HTR-8/SVneo (cell line): ENCODE measurements at places on chromosomes 5 and 9.

- DNase-seq = no peak
These were observed 51.3 kb downstream of the SLC22A5 start for GRCh38 chr5:132420706-132421272.

GRCh38 chr5:3393920-3394597, 201.6 kb upstream of the IRX1 start:
- no peak for DNase-seq

- no peak for DNase-seq
These were observed 2.6 kb upstream of the SLC6A3 start for GRCh38 chr5:1447671-1448361.

GRCh38 chr5:169933616-169934015, 46.7 kb downstream of the INSYN2B start:
- DNase-seq = no peak

- no peak for DNase-seq
These were observed 71.6 kb upstream of the ASTN2 start for GRCh38 chr9:117486426-117486825.

DNA sequence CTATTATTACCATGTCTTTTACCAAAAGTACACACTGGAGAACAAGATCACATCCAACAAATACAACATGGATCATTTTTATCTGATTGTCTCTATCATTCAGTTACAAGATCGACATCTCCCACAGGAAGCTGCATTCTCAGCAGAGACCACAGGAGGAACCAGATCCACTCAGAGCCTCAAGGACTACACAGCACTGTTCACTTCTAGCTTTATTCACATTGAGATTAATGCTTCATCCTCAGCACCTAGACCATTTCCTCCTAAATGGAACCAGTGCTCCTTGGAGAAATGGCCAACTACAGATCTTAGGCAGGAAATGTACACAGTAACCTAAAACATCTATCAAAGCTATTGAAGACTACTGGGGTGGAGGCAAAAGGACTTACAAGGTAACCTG, 13.3 kb upstream of the C5orf15 start:
- no peak for DNase-seq

GRCh38 chr5:168654211-168654721, 75.1 kb upstream of the PANK3 start:
- no peak for DNase-seq

DNA sequence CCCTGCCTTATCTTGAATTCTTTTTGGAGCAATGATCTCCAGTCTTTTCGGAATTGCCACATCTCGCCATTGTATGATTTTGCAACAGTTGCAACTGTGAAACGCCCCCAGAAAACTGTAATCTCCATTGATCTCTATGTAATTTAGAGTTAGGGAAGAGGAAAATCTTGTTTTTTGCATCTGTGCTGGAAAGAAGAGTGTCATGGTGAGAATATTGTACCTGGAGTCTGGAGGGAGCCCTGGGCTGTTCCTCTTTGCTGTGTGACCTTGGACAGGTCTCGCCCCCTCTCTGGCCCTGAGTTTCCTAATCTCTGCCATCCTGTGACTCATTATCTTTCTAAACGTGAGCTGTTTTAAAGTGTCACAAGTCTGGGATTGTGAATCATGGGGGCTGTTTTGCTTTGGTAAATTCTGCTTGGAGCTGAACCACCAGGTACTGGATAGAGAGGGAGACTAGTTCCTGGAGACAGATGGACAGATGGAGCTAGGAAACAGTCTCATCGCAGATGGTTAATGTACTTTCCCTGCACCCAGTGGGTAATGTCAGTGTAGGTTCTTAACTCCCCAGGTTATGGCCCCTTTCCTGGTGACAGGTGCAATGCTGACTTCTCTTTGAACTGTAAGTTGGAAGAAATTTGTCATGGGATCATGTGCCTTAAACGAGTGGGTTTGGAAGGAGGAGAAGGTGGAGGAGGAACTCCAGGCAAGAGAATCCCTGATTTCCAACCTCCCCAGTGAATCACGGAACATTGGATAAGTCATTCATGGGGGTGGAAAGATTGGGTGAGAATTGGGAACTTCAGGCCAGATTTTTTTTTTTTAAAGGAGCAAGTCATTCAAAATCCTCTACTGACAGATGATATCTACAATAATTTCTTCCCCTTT, 19.6 kb downstream of the PPARGC1B start:
- no peak for DNase-seq

GRCh38 chr5:137325721-137326120, 173.4 kb downstream of the SPOCK1 start:
- DNase-seq = no peak

- no peak for DNase-seq
These were observed 13.8 kb upstream of the FGF18 start for GRCh38 chr5:171405615-171406014.

- DNase-seq = peak; percentile 48
These were observed 72.1 kb upstream of the GRAMD2B start for GRCh38 chr5:126351153-126351552.

DNA sequence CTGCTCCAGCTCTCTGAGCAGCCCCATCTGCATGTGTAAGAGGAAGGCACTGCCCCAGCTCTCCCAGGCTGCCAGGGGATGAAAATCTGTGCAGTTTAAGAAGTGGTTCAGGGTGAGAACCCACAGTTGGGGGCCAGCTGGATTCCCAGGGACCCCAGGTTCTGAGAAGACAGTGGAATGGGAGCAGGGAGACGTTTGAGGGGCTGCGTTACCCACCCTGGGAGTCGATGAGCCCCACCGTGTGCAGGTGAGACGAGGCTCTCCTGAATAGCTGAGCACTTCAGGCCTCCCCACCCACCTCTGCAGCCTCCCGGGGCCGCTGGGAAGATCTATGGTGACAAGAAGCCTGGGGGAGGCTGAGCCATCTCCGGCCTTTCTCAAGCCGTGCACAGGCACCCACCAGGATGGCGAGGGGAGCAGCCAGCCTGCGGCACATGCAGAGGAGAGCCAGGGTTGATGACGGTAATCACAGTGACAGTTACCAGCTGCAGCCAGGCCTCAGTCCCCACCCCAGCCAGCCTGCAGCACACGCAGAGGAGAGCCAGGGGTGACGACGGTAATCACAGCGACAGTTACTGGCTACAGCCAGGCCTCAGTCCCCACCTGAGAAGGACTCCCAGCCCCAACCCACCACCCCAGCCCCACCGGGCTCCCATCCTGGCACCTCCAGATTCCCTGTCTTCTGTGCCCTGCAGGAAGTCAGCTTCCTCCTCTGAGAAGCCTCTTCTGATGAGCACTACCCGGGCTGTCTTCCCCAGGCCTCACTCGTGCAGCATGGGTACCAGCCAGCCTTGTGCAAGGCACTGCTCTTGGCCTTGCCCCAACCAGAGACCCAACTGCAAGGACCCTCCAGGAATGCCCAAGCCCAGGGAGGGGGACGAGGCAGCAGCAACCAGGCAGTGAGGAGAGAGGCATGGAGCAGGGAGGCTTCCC, 150.8 kb upstream of the PPP1R26 start:
- no peak for DNase-seq

DNA sequence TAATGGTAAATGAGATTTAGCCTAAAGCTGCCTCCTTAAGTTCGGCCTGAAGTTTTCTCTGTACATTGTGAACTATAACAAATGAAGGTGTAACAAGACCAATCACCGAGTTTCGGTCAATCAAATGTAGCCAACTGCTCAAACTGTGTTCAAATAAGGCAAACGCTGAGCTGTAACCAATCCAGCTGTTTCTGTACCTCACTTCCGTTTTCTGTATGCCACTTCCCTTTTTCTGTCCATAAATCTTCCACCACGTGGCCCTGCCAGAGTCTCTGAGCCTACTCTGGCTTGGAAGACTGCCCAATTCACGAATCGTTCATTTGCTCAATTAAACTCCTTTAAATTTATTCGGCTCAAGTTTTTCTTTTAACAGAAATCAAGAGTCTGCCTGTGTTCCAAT, 193.5 kb upstream of the KLF9 start:
- DNase-seq = no peak

GRCh38 chr9:128065907-128066712, 1.0 kb downstream of the NAIF1 start:
- DNase-seq = no peak

GRCh38 chr5:23289162-23289561, 218.2 kb upstream of the PRDM9 start:
- no peak for DNase-seq

DNA sequence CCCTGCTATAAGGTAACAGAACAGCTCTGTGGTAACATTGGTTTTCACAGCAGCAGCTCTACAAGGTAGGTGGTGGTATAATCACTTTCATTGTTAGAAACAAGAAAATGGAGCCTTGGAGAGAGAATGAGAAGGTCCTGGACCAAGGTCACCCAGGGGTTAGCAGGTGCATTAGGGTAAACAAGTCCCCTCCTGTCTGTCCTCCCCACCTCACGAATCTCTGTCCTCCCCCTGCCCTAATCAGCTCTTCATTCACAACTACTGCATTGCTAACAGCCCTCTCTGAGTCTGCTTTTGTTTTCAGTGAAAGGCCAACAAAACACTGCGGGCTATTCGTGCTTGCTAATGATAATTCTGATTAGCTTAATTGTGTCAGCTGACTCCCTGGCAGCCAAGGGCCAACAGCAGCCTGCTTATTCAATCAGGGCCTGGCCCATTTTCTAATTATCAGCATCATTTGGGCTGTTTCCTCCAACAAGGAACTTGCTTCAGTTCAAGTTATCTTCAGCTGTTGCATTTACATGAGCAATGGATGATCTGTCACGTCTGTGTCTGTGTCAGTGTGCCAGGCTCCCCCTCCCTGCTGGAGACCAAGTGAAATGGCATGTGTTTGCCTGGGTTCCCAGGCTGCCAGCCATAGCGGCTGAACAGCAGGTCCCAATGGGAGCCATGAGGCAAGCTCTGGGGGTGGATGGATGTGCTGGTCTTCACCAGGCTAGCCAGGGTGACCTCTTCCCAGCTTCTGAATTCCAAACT, 56.7 kb upstream of the EQTN start:
- DNase-seq = no peak

GRCh38 chr5:63878788-63879187, 83.5 kb downstream of the HTR1A start:
- DNase-seq = no peak

DNA sequence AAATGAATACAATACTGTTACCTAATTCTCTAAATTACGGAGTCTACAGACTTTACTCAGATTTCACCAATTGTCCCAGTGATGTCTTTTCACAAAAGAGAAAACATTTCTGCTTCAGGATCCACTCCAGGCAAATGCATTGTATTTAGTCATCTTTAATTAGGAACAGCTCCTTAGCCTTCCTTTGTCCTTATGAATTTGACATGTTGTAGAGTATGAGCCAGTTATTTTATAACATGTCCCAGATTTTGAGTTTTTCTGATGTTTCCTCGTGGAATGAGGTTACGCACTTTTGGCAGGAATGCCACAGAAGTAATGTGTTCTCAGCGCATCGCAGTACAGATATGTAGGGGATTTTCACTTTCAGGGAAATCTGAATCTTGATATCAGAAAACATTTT, 10.5 kb downstream of the HABP4 start:
- no peak for DNase-seq

- DNase-seq = no peak
These were observed 19.8 kb upstream of the MCTP1 start for GRCh38 chr5:95304711-95305110.

DNA sequence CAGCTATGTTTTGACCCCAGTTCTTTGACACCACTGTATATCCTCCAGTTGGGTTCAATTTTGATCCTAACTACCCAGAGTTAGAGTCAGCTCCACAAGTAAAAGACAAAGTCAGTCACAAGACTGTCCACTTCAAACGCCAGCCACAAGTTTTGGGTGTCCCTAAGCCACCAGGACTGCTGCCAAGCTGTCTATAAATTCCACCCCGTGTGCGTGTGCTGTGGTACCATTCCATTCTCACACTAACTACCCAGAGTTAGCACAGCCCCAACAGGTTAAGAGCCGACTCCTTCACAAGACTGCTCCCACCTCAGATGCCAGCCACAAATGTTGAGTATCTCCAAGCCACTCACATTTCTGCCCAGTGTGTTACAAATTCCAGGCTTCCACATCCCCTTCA, 56.7 kb downstream of the APC start:
- no peak for DNase-seq

- DNase-seq = no peak
These were observed 132.6 kb upstream of the TMEM161B start for GRCh38 chr5:88401228-88401627.

GRCh38 chr9:86321373-86321772, 32.8 kb downstream of the TUT7 start:
- DNase-seq = no peak

GRCh38 chr5:154042766-154043165, 4.0 kb downstream of the MFAP3 start:
- no peak for DNase-seq

GRCh38 chr9:77085416-77085815, 66.0 kb downstream of the FOXB2 start:
- no peak for DNase-seq

DNA sequence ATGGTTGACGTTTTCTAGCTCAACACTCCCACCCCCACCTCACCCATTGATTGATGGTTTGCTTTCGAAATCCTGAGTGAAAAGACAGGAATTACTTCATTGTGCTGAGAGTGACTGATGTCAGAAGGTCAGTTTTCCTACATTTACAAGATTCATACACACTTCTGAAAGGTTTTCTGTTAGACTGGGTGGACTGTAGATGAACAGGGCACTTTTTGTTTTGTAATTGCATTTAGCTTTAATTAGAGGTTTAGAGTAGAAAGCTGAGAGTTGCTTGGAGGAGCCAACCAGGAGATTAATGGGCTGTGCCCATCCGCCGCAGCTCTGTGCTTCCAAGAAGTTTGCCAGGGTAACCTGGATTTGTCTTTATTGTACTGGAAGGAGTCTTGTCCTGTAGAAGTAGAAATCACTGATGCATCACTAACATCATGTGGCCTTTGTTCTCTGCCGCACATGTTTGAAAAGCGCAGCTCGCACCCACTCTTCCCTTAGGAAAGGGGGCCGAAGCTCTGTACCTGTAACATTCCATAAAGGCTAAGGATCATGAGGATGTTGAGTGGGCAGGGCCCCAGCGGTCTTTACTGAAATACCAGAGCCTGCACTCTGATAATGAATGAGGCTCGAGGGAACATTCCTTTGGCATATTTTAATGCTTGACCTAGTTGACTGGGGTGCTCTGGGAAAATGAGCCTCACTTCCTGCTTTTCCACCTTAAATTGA, 267.6 kb upstream of the DMRT1 start:
- peak; percentile 15 for DNase-seq

GRCh38 chr5:43514025-43514424, 923 bp downstream of the C5orf34 start:
- no peak for DNase-seq
